ENCODE measurements at places on chromosomes 12 and 14.

GRCh38 chr12:127324681-127325080 is 942.3 kb upstream of the TMEM132C start:
- no peak for DNase-seq

- no peak for DNase-seq
These were observed 10.2 kb upstream of the ITGB7 start for GRCh38 chr12:53217051-53217930.

DNA sequence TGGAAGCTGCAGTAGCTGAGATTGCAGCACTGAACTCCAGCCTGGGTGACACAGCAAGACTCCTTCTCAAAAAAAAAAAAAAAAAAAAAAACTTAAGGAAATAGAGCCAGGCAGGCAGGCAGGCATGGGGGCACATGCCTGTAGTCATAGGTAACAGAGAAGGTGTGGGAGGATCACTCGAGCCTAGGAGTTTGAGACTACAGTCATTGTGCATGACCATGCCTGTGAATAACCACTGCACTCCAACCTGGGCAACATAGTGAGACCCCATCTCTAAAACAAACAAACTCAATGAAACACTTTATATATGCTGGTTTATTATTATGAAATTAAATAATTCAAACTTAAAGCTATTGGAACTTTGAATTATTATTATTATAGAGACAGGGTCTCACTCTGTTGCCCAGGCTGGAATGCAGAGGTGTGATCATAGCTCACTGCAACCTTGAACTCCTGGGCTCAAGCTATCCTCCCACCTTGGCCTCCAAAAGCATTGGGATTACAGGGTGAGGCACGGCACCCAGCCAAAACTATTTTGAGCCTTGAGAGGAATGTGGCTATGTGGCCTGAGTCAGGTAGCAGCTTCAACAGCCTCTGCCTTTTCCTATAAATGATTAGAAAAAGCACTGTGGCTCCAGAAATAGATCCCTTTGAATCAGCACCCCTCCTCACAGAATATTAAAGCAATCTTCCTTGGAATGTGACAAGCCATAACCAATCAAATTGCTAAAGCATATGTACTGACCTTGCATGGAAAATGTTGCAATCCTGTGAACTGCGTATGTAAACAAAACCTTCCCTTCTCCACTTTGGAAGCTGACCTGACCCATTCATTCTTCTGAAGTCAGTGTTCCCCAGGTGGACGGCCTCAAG is 34.7 kb upstream of the YY1 start:
- DNase-seq: no peak

DNA sequence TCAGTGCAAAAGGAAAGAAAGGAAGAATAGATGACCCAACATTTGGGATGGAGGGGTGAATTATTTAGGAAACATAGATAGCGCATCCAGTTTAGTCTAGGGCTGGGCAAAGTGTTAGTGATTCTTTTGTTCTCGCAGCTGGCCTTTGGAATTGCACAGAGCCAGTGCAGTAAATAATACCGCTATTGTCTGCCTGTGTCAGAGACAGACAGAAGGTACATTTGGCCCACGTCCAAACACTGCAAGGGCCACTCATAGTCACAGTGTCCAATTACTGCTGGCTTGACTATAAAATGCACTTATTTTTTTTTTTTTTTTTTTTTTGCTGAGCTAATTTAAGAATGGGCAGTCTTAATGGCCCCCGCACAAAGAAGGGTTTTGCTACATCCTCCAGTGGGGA is 638.6 kb downstream of the BCL11B start:
- DNase-seq: peak; percentile 42

GRCh38 chr12:52271158-52271557 is 3.3 kb upstream of the KRT86 start:
- no peak for DNase-seq

GRCh38 chr12:45431126-45431525 is 215.2 kb downstream of the ANO6 start:
- DNase-seq: no peak

GRCh38 chr12:5184186-5184585 is 140.5 kb downstream of the KCNA5 start:
- DNase-seq: no peak

DNA sequence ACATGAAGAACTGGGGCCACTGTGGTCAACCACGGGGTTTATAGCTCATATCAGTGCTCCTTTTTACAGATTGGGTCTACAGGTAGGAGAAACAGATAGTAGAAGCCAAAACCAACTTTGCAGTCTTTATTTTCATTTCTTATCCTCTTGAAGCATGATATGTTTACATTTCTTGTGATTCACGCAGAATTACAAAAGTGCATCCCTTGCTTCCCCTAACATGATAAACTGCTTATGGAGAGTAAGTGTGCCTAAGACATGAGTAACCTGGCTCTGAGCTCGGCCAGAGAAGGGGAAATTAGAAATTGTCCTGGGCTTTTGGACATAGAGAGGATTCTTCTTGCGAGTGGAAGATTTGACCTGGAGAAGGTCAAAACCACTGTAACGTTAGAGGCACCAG is 18.4 kb downstream of the PWP1 start:
- no peak for DNase-seq

GRCh38 chr14:51395361-51395849 is 155.4 kb downstream of the TMX1 start:
- no peak for DNase-seq

DNA sequence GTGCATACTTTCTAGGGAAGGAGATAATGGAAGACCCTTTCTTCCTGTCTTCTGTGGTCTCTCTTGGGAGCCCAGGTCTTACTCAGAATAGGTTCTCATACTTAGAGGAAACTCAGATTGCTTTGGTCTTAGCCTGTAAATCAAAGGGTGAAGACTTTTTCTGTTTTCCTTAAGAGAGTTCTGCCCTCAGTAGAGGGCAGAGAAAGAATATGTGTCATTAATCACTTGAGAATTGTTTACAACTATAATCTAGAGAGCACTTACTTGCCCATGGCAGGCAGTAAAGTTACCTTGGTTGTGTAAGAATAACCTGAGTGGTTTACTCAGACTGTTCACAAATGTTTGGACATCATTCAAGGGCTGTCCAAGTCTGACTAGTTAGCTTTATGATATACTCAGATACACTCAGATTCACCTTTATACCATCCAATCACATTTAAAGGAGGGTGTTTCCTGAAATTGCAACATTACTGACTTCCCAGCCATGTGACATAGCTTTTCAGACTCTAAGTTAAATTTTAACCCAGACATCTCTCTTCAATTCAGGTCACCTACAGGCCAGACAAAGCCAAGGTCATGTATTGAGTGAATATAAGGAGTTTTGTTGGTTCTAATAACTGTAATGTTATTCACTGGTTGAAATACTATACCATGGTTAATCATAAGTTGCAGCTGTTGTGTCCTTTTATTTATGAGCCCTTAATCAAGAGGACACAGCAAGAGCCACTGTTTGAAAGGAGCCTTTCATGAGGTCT is 372.2 kb downstream of the RAD51B start:
- DNase-seq: no peak

DNA sequence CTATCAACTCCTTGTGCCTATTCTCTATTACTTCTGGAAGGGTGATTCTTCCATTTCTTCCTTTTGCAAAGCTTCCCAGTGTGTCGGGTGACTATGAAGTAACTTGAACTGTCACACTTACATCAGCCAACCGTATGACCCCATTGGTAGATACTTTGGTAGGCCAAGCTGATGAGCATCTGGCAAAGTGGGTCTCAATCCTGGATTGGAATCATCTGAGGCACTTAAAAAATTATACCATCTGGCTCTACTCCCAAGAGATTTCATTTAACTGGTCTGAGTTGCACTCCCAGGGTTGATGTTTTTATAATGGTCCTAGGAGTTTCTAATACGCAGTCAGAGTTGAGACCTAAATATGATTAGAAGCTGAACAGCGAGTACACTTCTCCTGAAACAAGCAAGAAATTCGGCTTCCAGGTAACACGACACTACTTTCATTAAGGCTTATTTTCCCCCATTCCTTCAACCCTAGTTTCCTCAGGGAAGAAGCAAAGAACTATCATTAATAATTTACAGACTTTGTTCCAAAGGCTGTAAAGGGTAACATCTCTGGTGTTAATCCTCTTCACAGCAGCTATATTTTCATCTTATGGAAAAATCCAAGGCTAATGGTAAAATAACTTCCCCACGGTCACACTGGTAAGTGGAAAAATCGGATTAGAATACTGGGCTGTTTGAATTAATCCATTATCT is 76.8 kb downstream of the PDE6H start:
- DNase-seq: no peak

- no peak for DNase-seq
These were observed 772.2 kb downstream of the LRFN5 start for GRCh38 chr14:42378880-42379279.

GRCh38 chr14:92670160-92670559 is 78.3 kb downstream of the LGMN start:
- DNase-seq: peak; percentile 69

GRCh38 chr12:129610601-129611120 is 293.2 kb downstream of the TMEM132D start:
- DNase-seq: peak; percentile 51

- DNase-seq: no peak
These were observed 82.6 kb downstream of the GALNT8 start for GRCh38 chr12:4802841-4803240.

GRCh38 chr14:28653521-28653920 is 113.1 kb upstream of the FOXG1 start:
- no peak for DNase-seq

Data from spinal cord (tissue), 10 donors.